Activated CD8-positive, alpha-beta memory T cell treated with anti-CD3 and anti-CD28 coated beads, Interleukin-2, amount 50 U/mL, for 4 hours (primary cell): ENCODE measurements at places on chromosomes 3 and 15.

- no peak for DNase-seq
Measured at GRCh38 chr15:83698294-83698693, 44.4 kb downstream of the ADAMTSL3 start.

- DNase-seq, result no peak
Measured at GRCh38 chr15:43383070-43383469, 12.2 kb downstream of the TUBGCP4 start.

DNA sequence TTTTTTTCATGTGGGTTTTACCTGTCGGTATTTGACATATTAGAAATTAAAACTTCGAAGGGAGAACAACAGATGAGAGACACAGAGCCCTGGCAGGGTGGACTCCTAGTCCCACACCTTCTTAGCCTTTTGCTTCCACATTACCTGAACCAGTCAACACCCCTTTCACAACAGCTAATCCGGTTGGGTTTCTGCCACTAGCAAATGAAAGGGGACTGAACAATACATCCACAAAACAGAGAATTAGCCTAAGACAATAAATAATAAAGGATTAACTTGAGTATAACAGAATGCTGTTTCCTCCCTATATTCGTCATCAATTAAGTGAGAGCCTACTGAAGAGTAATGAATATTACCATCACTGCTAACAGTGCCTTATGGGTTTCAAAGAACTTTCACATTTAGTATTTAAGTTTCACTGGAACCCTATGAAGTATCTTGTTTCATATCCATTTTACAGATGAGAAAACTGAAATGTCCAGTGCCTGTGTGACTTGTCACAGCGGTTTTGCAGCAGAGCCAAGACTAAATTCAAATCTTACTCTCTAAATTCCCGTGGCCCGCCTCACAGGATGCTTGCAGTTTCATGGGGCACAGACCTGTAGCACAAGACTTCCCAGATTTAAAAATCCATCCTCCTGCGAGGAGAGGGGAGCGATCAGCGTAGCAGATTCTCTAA, 1.0 kb upstream of the RAB8B start:
- DNase-seq, result no peak

DNA sequence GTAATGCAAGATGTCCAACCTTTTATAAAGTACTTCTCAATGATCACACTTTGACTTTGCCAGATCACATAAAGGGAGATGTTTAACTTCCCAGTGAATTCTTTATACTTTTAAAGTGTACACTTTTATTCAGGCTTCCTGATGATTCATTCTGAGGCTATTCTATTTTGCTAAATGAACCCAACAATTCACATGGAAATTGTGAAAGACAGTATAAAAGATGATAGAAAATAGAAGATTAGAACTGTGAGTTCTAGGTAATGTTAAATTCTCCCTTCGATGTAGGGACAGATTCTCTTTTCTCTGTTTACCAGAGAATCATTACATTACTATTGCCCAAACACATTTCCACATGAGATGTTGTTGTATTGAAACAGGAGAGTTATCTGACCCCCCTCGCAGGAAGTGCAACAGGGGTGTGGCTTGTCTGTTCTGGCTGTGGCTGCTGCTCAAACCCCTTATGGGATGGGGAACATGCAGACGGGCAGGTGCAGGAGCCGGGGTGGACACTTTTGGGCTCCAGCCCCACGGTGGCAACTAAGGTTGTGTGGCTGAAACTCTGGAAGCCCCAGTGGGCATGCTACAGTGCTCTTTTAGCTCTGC, 131.3 kb upstream of the LRTM1 start:
- no peak for DNase-seq

DNA sequence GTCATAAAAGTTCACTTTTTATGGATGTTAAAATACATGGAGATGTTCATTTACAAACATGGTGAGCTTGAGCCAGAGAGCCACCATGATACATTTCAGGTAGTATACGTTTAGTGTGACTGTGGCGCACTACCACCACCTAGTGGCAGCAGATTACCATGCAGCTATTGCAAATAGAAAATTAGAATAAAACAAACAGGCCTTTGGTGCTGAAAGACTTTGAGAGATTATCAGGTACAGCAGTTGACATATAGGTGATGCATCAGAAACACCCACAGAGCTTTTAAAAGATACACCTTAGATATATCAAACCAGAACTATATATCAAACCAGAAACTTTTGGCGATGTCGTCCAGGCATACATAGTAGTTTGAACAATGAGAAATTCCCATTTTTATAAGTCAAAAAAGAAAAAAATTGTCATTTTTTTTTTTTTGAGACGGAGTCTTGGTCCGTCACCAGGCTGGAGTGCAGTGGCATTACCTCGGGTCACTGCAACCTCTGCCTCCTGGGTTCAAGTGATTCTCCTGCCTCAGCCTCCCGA, 42.0 kb upstream of the ICE2 start:
- DNase-seq, result peak; percentile 81

GRCh38 chr15:92801774-92802464, 98.2 kb upstream of the CHD2 start:
- no peak for DNase-seq

DNA sequence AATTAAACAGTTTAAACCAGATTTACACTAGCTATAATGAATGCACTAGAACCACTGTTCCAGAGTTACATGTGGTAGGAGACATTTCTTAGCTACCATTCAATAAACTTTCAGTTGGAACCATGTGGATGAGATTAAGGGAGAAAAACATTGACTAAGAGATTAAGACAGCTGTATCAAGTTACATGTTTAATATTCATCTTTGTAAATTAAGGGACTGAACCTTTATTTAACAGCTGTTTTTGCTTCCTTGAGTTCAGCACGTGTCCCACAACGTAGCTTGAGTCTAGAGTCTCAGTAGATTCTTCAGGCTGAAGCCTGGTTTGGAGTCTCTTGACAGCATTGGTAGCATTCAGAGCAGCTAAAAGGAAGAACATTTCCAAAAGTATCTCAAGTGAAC, 27.2 kb upstream of the CFAP44 start:
- no peak for DNase-seq

DNA sequence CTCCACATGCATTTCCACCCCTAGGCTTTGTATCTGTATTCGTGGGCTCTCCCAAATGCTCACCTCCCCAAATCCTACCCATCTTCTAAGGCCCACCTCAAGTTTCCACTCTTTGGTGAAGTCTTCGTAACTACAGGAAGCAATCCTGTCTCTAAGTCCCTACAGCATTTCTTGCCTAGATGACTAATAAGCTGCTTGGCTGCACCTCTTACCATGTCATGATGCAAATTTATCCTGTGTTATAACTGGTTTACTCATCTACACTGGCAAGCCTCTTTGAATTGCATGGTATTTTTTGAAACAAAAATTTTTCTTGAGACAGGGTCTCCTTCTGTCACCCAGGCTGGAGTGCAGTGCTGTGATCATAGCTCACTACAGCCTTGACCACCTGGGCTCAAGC, 73.3 kb downstream of the SETMAR start:
- DNase-seq, result no peak

DNA sequence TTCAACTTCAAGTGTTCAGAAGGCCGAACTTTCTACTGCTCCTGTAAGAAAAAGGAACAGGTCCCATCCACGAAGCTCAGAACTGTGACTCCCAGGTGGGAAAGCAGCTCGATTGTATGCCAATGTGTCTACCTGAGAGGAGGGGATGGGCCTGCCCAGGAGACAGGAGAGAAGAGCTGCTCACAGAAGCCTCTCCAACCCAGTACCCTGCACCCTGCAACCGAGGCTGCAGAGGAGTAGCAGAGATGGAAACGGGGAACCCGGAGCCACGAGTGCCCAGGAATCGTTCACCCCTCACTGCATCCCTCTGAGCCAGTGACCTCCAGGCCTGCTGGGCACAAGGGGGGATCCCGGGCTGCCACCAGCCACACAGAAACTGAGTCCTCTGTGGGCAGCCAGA, 86.5 kb upstream of the PRR23E start:
- no peak for DNase-seq

DNA sequence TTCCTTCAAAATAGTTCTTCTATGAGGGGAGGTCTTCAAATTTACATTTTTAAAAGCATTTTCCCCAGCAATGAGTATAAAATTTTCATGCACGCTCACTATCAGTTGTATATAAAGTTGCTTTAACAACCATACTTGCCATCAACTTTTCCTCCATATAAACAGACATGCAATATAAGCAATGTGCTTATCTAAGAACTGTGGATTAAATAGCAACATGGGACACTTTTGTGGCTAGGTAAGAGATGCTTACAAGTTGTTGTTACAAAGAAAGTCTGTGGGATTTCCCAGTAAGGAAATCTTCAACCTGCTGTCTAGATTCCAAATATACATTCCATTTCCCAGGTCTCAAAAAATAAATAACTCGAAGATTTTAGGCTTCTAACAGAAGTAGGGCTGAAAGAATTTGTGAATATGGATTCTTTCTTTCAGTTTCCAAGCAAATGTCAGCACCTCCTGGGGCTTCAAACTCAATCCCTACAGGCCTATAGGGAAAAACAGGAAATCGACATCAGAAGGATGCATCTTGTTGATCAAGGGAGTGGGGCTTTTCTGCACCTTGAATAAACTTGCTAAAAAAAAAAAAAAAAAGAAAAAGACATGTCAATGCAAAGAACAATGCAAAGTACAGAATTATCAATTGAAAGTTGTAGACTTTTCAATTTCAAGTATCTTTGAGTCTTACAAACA, 16.1 kb downstream of the TNIK start:
- no peak for DNase-seq

DNA sequence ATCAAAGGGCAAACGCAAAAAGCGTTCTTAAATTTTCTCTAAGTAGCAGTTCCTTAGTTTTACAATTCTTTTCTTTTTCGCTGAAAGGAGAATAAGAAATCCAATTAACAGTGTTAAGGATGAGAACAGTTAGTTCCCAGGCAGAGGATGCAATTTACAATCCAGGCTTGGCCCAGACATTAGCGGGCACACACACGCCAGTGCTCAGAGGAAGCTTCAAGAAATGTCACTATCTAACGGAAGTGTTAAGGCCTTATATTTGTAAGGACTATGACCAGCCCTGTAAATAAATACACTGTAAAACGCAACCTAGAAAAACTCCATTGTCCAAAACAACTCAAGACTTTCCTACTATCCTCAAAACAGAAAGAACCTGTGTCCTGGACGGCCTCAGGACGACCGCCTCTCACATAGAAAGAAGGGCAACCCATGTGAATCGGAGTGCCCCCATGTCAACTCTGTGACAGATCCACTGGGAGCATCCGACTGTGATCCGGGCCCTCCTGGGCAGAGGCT, 1.3 kb downstream of the ACAP2 start:
- no peak for DNase-seq

- DNase-seq, result no peak
Measured at GRCh38 chr15:39468828-39469227, 112.1 kb upstream of the THBS1 start.

GRCh38 chr3:24480497-24480896, 14.2 kb downstream of the THRB start:
- DNase-seq, result no peak

GRCh38 chr3:174083706-174084105, 686.2 kb downstream of the NLGN1 start:
- no peak for DNase-seq

DNA sequence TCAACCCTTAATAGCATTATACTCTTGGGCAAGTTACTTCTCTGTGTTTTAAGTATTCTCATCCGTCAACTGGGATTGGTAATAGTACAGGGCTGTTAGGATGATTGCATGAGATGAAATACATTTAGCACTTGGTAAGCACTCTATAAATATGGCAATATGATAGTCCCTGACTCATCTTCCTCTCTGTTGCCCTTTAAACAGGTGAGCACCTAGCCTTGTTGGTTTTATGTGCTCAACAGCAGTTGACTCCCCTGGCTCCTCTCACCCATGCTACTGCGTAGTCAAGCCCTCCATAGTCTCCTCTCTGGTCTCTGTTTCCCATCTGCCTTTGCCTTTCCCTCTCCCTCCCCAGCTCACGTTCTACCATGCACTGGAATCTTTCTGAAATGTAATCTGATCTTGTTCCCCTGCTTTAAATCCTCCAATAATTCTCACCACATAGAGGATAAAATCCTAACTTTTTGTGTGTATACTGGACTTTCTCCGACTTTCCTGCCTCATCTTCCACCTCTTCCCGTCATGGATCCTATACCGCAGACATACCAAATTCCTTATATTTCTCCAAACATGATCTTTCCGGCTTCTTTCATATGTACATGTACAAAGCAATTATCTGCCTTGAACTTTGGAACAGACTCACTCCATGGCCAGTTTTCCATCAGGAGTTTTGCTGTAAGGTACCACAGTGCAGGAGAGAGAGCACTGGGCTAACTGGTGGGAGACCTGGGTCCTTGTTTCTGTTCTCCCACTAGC, 42.3 kb downstream of the FSD2 start:
- no peak for DNase-seq

GRCh38 chr15:71549091-71549490, 261.3 kb upstream of the NR2E3 start:
- DNase-seq, result no peak

GRCh38 chr15:84982301-84982920, 755 bp downstream of the PDE8A start:
- DNase-seq, result peak; percentile 47

DNA sequence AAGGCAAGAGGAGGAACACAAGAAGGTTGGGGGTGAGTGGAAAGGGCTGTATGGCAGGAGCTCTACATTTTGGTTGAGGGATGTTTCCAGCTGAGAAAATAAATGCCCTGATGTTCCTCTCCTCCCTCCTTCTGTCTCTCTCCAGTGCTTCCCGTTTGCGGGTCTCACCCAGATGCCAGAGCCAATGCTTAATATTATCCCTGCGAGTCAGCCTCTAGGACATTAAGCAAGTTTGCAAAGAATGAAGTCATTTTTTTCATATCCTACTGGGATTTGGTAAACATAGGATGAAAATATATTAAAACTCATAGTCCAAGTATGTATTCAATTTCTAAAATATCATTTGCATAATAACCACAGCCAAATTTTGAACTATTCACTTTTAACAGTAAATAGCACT, 295.9 kb downstream of the CADM2 start:
- no peak for DNase-seq

- no peak for DNase-seq
Measured at GRCh38 chr3:135325096-135325495, 530.0 kb downstream of the EPHB1 start.

DNA sequence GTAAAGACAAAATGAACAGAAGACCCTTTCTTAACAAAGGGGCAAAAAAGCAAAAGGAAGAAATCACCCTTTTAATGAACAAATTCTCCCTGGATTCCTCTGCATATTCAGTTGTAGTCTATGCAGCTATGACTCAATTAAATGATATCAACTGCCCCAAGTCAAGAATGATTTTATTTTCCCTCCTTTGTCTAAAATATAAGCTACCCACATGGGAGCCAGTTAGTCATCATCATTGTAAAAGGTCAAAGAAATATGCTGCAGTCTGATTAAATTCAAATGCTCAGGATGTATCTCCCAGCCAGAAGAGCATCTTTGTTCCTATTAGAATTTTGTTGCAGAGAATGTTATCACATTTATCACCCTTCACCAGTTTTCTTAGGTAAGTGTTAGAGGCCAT, 84.0 kb downstream of the SST start:
- DNase-seq, result no peak

GRCh38 chr3:21174461-21174860, 576.5 kb downstream of the ZNF385D start:
- no peak for DNase-seq
